ENCODE measurements at places on chromosomes 2 and 18.

DNA sequence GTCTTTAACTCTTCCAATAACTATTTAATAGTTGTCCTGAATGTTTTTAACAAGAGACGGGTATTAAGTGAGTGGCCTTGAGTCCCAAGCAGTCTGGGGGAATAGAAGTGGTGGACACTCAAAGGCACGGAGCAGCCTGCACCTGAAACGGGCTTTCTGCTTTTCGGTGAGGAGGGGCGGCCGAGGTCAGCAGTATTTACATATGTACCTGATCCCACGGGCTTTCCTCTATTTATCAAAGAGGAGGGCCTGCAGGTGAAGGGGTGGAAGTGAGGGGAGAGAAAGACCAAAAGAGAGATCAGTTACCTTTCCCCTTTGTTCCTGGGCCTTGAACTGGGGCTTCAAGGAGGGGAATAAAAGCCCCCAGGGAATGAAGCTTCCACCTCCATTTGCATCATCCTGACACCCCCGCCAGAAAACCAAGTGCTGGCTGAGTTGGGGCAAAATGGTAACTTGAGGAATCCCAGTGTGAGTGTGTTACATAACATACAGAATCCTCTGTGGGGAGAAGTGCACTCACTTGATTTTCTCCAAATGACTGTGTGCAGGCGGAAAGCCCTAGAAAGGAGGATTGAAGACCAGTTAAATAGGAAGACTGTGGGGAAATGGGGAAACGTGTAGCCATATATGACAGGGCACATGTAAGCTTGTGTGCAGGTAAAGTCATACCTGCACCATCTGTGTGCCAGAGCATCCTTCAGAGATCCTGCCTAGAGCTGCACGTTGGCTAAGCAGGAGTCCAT, 12.4 kb downstream of the POU3F3 start:
- no peak for DNase-seq

GRCh38 chr2:216717491-216717901, 22.1 kb upstream of the IGFBP5 start:
- no peak for DNase-seq

- DNase-seq: no peak
Measured at GRCh38 chr2:215082446-215082845, 56.0 kb downstream of the ABCA12 start.

- DNase-seq: no peak
Measured at GRCh38 chr2:31943636-31944225, 67.1 kb downstream of the MEMO1 start.

GRCh38 chr2:86336675-86337243, 667 bp downstream of the REEP1 start:
- DNase-seq: no peak

GRCh38 chr18:74068296-74068695, 79.3 kb downstream of the FBXO15 start:
- no peak for DNase-seq

DNA sequence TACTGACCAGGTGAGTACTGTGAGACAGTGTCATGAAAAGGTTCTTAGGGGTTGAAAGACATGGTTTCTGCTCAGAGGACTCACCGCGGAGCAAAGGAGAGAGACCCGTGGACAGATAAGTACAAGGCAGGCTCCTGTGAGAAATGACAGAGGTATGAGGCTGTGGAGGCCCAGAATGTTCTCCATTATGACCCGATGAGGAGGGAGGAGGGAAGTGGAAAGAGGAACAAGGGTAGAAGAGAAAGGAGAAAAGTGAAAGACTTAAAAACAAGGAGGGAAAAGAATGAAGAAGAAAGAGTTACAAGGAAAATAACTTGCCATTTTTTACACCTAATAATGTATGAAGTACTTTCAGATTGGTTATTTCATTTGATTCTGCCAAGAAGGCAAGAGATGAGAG, 29.8 kb downstream of the MAPRE3 start:
- no peak for DNase-seq

- no peak for DNase-seq
Measured at GRCh38 chr2:237978058-237978712, 11.4 kb downstream of the UBE2F start.

DNA sequence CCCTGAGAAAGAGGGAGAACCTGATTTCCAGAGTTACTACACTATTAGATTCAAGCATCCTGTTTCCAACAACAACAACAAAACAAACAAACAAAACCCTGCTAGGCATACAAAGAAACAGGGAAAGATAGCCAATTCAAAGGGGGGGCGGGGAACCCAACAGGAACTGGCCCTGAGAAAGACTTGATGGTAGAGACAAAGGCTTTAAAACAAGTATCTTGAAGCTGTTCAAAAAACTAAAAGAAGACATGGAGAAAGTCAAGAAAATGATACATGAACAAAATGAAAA, 147.1 kb downstream of the THADA start:
- DNase-seq: no peak

DNA sequence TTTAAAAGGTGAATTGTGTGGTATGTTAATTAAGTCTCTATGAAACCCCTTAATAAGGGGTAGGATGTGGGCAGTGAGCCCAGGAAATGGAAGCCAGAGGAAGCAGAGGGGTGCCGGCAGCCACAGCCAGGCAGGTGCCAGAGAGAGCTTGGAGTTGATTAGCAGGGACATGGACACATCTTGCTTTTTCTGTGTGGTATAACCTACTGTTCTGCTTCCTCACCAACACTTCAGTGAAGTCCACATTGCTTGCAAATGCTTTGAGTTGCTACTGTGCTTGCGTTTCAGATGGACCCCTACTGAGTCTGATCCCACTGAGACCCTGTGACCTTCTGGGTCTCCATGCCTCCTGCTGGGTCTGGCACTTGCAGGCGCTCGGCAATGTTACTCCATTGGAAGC, 30.3 kb upstream of the ARHGEF4 start:
- no peak for DNase-seq

DNA sequence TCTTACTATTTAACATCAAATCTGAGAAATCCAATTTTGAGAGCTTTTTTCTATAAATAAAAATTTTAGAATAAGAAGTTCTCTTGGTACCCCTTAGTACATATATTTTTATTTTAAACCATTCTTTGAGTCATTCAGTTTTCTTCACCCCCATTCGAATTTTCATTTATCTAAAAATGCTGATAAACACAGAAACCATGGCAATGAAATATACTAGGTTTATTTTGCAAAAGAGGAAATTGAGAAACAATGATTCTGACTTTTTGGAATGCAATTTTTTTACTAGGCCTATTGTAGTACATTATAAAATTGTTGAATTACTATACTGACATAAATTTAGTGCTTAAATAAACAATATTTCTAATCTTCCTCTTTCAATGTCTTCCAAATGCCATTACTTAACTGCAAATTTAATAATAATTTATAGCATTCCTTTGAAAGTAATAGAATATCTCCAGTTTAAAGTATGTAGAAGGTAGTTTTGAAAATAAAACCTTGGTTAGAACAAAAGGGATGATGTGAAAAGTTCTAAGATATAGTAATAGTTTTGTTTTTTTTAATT, 46.3 kb downstream of the TANK start:
- no peak for DNase-seq

DNA sequence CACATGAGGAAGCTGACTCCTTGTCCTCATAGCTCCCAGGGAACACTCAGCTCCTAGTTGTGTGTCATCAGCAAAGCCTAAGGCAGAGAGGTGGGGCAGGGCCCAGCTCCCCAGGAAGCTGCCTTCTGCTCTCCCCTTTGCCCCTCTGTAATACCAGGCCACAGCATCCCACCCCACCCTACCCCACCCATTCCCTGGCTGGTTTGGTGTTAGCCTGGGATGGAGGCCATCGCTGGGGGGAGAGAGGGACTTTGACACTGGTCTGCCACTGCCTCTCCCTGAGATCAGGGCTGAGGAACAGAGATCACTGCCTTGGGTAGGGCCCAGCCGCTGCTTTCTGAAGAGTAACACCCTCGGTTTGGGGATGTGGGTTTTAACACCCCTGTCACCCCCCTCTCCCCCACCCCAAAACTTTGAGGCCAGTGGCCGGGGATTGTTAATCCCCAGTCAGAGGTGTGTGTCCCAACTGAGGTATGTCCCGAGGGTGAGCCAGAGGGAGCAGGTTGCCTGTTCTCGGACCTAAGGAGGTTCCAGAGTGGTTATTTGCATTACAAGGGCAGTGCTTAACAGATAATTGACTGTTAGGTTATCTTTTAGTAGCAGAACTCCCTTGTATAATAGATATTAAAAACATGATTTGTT, 41.4 kb downstream of the TET3 start:
- no peak for DNase-seq

DNA sequence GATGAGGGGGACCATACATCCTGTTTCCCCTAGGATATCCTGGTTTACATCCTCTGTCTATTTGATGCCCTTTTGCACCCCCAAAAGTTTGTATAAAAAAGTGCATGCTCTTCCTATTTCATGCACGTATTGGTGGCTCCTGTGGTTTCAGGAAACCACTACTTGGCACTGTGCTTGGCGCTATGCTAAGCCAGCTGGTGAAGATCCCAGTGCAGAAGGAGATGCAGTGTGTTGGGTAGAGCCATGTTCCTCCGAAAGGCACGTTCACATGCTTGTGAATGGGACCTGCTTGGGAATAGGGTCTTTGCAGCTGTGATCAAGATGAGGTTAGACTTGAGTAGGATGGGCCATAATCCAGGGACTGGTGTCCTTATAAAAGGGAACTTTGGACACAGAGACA, 419.7 kb downstream of the GALR1 start:
- no peak for DNase-seq

GRCh38 chr18:38575648-38576047, 1010.0 kb upstream of the CELF4 start:
- DNase-seq: no peak

DNA sequence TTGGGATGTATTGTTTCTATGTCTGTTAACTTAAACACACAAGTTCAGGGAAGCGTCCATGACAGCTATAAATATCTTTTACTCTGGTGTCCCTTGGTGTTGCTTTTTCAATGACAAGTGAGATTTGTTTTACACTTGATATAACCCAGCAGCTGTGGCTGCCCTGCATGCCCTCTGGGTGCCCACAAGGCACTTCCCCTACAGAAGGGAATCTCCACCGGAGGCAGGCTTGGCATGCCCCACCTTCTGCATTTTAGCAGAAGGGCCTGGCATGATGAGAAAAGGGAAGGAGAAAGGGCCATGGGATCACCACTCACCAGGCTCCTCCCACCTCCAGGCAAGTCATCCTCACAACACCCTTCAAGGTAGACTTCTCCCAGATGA, 68.7 kb downstream of the TMEM247 start:
- DNase-seq: no peak

- no peak for DNase-seq
Measured at GRCh38 chr2:7953195-7953594, 728.7 kb upstream of the ID2 start.

GRCh38 chr18:61896757-61897156, 4.0 kb upstream of the RNF152 start:
- DNase-seq: no peak

All from stimulated activated CD8-positive, alpha-beta memory T cell treated with anti-CD3 and anti-CD28 coated beads, Interleukin-7, amount 100 ng/mL, for 1 hour (primary cell).